Right renal pelvis (tissue), 4 donors: ENCODE measurements at places on chromosomes 4 and X.

DNA sequence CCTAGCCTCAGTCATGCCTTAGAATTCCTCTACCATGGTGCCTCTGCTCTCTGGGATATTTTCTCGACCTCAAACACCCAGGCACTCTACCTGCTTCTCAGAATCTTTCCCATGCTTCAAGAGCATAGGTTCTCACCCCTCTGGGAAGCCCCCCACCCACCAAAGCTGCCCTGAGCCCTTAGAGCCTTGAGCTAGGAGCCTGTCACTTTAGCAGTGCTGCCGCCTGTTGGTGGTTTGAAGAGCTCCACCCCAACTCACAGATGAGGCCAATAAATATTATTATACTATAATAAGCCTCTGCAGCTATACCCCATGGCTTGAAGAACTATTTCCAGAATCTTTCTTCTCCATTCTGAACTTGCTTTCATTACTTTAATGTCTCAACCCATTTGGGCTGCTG lies 109.7 kb downstream of the RTL5 start:
- no peak for DNase-seq

DNA sequence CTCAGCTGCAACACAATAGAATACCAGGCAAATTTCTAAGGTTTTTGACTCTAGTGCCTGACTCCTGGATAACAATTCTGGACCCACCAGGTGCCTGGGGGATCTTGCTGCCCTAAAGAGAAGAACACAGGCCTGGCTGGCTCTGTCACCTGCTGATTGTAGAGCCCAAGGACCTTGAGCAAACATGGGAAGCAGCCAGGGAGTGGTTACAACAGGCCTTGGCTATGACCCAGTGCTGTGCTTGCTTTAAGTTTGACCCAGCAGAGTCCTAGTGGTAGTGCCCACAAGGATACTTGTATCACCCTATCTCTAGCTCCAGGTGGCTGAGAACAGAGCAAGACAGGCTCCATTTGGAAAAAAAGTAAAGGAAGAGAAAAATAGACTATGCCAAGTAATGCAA lies 176.8 kb upstream of the DCAF12L2 start:
- DNase-seq: no peak

DNA sequence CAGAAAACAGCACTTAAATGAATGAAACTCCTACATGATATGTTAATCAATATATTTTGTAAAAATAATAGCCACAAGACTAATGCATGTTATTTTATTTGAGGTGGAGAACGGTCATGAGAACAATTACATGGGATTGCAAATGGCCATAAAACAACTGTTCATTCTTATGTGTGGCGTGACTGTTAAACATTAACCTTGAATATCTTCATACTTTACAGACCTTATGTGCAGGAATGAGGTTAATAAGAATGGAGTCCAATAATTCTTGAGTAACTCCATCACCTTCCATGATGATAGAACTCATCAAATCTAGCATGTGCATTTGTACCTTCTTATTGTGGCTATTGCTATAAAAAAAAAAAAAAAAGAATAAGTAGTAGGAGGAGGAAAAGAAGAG lies 55.3 kb downstream of the PDS5A start:
- DNase-seq: no peak

DNA sequence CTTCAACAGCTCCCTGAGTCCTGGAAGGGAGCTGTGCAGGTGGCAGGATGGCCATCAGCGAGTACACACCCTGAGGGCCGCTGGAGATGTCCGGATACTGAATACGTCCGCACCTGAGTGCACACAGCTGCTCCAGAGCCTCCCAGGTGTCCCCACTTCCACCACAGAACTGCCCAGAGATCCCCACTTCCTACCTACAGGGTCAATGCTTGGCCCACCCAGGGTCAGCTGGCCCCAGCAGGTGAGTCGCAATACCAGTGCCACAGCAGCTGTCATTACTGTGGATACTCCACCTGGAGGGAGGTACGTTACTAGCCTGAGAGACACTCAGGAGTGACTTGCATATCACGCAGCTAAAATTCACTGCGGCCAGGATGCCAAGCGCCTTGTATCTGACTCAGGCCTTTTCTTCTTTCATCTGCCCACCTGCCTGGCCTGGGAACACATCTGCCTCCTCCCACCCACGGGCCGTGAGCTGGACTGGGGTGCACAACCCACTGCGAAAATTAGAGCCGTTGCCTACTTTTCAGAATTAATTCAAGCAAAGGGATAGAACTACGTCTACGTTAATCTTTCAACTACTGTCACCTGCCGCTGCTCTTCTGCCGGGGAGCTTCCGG lies 9.4 kb downstream of the C4orf50 start:
- no peak for DNase-seq
